NCI-H524 treated with DMSO at 0.1 percent for 48 hours (cell line): ENCODE measurements at places on chromosomes 13 and 19.

GRCh38 chr19:51272183-51272810 is 21.4 kb downstream of the SIGLECL1 start:
- DNase-seq, result no peak

- no peak for DNase-seq
These were observed 4.0 kb downstream of the RDH13 start for GRCh38 chr19:55058781-55059610.

DNA sequence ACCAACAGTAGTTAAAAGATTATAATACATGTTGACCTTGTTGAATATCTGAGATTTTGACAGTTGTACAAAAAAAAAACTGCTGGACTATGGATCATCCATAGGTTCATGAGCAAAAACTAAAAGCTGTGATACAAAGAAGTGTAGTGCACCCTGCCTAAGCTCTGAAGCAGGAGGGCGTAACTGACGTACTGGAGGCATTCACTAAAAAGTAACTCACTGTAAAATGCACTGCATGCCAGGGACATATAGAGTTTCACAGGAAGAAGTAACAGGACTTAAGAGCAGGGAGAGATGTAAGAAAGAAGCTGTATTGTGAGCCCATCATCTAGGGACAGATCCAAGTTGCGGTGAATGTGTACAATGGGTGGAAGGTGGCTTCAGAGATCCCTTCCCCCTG is 177.9 kb downstream of the IRS2 start:
- no peak for DNase-seq

GRCh38 chr13:33992881-33993336 is 175.0 kb downstream of the RFC3 start:
- no peak for DNase-seq

- DNase-seq, result no peak
These were observed 76.9 kb downstream of the OLFM4 start for GRCh38 chr13:53105477-53105876.

DNA sequence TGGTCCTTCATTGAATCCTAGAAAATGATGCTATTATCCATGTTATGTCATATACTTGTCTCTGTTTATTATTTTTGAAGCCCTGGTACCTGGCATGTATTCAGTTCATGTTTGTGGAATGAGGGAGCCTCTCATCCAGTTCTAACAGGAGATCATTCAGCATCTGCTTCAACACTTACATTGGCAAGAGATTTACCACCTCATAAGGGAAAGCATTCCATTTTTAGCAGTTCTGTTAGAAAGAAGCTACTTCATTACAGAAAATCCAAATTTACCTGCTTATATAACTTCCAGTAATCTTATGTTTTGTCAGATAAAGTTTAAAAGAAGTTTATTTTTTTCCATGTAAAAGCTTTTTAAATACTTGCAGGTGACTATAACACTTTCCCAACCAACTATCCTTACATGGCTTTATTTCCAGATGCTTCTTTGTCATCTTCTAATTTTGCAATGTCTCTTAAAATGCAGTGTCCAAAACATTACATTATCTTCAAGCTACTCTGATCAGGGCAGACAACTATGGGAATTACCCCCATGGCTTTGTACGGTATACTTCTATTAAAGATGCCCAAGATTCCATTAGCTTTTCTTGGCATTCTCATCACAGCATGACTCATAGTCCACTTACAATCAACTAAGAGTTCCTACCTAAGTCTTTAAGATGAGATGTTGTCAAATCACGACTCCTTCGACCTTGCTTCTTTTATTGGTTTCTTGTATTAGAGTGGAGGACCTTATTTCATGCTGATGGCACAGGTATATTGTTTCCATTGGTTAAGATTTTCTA is 262.1 kb downstream of the PCDH9 start:
- no peak for DNase-seq

DNA sequence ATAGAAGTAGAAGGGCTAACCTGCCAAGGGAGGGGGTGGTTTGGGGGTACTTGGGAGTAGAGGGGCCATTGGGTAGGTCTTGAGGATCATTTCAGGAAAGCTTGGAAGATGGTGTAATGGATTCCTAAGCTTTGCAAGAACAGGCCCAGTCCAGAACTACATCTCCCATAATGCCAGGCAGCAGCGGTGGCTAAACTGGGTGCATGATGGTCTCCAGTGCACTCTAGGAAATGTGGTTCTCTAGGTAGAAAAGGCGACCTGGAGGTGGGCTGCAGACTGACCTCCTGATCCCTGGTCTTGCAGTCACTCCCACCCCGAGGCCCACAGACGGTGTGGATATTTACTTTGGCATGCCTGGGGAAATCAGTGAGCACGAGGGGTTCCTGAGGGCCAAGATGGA is 3.8 kb downstream of the APLP1 start:
- DNase-seq, result no peak

DNA sequence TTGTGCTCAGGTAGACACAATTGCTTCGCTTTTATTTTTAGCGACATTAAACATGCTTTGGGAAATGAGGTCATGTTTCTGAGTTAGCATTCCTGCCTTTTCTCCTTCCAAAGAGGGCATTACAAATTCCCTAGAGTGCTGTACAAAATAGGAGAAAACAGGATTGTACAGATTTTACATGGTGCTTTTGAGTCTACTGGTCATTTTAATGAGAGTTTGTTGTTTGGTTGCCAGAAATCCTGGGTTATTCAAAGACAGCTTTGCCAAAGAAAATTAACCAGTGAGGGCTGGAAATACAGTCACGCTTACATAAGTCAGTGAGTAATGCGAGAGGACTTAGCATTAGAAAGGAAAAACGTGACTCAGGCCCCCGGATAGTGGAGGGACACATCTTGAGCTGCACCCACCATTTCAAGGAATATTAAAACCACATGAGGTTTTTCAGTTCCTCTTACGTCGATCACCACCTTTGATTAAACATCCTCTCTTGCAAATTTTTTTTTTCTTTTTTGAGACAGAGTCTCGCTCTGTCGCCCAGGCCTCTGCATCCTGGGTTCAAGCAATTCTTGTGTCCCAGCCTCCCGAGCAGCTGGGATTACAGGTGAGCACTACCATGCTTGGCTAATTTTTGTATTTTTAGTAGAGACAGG is 55.4 kb downstream of the SACS start:
- no peak for DNase-seq

- no peak for DNase-seq
These were observed 1.2 kb upstream of the KPTN start for GRCh38 chr19:47485210-47485609.

GRCh38 chr19:9848060-9848459 is 12.9 kb downstream of the PIN1 start:
- DNase-seq, result no peak
